ENCODE measurements at places on chromosomes 11 and 22. TPM values are rescaled to one million over a fixed set of nuclear protein-coding genes. Genes with fewer than 3 reads are reported as not detected.

- DNase-seq = no peak
Measured at GRCh38 chr22:48065892-48066291, 1303.4 kb downstream of the TBC1D22A start.

GRCh38 chr11:19201737-19202605 is at the start of gene CSRP3:
CSRP3 (minus strand) TSS chr11:19201983; CDS start chr11:19192448, 9,535 bp downstream.
- no peak for DNase-seq

The SEPTIN5 gene
- 77.5 TPM for polyA plus RNA-seq

The OR51B4 gene
- polyA plus RNA-seq = 0.36 TPM

The SLC1A2 gene
- 15.1 TPM for polyA plus RNA-seq

Data from right lung (tissue), 10 donors.